ENCODE measurements at places on chromosomes 16 and 17.

DNA sequence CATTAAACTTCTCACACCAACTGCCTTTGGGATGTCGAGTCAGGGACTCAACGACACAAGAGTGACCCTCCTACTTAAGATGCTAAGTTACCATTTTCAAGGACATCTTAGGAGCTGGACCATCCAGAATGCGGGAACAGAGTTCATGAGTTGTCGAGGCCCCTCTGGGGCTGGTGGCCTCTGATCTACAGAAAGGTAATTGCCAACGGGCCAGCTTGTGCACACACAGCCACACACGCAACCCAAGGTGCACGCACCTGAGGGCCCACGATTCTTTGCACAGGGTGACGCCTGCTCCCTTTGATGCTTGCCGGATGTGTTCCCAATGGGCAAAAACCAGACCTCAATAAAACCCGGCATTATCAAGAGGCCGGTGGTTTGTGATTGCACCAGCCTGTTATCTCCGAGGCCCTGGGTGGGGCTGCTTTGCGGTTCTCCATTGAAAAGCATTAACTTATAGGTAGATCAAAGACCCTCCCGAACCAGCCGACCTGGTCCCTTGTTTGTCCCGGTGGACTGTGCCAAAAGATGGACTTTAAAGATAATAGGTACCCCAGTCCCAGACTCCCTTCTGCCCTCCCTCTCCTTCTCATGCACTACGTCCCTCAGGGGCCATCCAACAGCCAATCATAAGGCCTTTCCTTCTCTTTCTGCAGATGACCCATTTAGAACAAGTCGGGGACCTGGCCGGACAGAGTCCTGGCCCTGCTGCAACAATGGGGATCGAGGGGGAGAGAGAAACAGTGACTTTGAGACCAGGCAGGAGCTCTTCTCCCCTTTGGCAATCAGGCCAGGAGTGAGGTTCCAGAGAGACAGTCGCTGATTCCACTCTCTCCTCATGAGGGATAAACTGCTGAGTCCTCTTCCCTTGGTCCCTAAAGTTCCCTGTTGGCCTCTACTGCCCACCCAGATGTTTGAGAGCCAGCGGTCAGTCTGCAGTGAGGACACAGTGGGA is 292.5 kb downstream of the SOX9 start:
- no peak for DNase-seq

GRCh38 chr17:12085076-12085949 is 64.6 kb downstream of the MAP2K4 start:
- DNase-seq, result no peak

DNA sequence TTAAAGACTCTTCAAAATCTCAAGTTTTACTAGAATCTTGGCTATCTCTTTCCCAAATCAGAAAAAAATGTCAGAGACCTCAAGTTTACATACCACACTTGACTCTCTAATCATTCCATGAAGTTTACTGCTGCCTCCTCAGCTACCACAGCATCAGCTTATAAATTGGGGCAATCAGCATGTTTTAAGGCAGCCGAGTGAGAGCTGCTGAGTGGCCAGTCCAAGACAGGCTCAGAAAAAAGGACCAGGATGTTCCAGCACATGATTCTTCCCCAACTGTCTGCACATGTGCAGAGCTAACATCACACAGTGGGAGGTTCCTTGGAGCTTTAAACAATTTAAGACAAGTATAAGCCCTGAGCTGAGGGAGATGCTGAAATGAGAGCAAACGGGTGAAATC is 140.6 kb upstream of the NUDT7 start:
- DNase-seq, result no peak

- no peak for DNase-seq
These were observed 44.1 kb upstream of the STH start for GRCh38 chr17:45954914-45955313.

- no peak for DNase-seq
These were observed 8.0 kb downstream of the SPPL2C start for GRCh38 chr17:45852535-45853297.

DNA sequence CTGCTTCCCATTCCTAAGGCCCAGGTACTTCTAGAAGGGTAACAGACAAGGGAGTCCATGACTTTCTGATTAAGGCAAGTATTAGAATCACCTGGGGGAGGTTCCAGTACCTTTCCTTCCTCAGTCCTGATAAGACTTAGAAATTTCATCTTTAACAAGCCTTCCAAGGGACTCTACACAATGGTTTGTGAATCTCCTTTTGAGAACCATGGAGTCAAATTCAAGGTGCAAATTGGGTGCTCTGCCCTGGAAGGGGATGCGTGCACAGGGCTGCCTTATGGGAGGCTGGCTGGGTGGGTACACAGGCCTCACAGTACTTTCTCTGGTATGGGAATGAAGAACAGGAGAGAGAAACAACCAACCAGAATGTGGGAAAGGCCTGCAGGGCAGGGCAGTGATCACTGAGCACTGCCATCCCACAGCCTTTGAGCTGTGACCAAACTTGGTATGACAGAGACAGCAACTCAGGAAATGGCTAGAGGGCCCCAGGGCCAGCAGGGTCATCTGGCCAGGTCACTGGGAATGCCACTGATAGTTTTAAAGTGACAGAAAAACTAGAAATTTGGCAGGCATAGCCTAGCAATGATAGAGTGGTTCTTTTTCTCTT is 3.6 kb upstream of the TMIGD1 start:
- DNase-seq, result no peak

Measured in AG04449 (cell line).